ENCODE measurements at places on chromosomes 12 and 14.
A peak's percentile ranks its signal among the peaks of the same experiment; 100 is the strongest.

- no peak for DNase-seq
These were observed 22.1 kb upstream of the CEP170B start for GRCh38 chr14:104843006-104843405.

- DNase-seq: no peak
These were observed 40.8 kb downstream of the TGFB3 start for GRCh38 chr14:75941030-75941429.

DNA sequence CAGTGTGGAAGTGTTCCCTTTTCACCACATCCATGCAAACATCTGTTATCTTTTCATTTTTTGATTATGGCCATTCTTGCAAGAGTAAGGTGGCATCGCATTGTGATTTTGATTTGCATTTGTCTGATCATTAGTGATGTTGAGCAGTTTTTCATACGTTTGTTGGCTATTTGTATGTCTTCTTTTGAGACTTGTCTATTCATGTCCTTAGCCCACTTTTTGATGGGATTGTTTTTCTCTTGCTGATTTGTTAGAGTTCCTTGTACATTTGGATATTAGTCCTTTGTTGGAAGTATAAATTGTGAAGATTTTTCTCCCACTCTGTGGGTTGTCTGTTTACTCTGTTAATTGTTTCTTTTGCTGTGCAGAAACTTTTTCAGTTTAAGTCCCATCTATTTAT is 244.5 kb upstream of the PRICKLE1 start:
- DNase-seq: no peak

DNA sequence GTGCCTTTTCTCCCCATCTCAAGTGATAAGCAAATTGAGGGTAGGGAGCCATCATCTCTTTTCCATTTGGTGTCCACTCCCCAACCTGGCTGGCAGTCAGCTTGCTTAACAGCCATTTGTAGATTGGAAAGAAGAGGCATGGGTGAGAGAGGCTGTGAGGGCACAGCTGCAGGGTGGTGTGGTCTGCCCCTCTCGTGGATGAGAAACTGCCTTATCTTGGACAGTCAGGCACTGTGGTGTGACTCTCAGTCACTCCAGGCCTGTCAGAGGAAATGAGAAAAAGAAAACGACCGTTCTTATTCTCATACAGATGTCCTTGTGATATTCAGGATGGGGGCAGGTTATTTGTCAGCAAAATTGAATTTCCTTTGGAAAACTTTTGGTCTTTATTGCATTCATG is 65.1 kb upstream of the SRSF5 start:
- no peak for DNase-seq

GRCh38 chr14:31263485-31264133 is 56.0 kb upstream of the HECTD1 start:
- DNase-seq: peak; percentile 97

GRCh38 chr14:68759017-68759560 is 33.8 kb downstream of the ZFP36L1 start:
- no peak for DNase-seq

DNA sequence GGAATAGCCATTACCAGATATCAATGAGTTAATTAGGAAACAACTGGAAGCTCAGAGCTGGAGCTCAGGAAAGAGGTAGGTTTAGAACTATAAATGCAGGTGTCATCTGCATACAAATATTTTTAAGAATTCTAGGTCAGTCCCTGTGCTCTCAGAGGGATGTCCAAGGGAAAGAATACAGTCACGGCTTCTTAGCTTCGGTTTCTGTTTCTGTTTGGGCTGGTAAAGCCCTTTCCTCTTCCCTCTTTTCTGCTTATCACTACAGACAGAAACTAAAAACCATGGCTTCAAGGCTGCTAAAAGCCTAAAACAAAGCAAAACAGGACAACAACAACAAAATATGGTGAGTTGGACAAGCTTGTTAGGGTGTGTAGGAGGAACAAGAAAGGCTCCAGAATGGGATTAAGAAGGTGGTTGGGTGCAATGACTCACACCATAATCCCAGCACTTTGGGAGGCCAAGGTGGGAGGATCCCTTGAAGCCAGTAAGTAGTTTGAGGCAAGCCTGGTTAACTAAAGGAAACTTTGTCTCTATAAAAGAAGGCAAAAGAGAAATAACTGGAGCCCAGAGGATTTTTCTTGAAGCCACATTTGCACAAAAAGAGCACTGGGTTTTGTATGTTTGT is 113.0 kb downstream of the SEC23A start:
- DNase-seq: no peak

DNA sequence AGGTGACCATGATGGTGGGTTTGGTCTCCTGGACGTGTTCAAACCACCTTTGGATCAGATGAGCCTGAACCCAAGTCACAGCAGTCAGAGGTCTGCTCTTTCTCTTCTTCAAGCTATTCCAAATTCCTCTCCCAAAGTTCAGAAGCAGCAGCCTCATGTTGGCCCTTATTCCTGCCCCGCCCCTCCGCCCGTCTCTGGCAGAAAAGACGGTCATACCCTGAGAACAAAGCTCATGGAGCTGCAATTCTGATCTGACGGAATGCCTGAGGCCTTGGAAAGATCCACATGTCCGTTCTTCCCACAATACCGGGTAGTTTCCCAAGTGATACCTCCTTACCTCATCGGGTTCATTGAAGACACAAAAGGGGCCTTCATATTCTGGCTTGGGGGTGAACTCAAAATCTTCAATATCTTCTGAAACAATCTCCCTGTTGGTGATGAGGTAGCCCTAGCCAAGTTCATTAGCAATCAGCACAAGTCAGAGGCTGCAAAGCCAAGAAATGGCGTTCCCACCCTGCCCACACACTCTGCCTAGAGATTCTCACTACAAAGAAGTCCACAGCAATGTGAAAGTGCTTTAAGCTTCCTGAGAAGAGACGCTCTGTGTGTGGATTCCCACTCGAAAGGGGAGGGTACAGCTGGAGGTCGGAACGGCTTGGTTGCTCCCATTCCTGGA is 11.2 kb downstream of the POLE start:
- DNase-seq: no peak

GRCh38 chr14:68884031-68885030 is 91.5 kb upstream of the ZFP36L1 start:
- DNase-seq: no peak

GRCh38 chr14:91402771-91403600 is 14.6 kb downstream of the CCDC88C start:
- no peak for DNase-seq
